Substantia nigra (tissue), 51 donors: ENCODE measurements at places on chromosomes 5 and 9.

GRCh38 chr9:135339378-135339973 is 140.1 kb upstream of the PPP1R26 start:
- no peak for DNase-seq

DNA sequence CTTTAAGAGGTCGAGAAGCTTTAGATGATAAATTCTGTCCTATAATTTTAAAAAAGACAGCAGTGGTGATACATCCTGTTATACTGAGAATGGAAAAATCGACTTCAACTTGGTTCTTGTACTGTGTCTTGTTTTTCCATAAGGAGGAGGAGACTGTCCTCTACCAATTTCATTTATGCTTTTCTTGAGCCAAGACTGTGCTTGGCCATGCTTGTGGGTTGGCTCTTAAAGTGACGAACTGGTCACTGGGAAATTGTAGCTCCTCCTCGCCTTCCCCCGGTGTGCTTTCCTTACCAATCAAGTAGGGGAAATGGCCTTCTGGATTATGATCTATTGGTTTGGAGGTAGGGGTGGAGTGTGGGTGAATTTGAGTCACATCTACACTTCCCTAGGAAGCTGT is 67.1 kb upstream of the HSPB3 start:
- DNase-seq = no peak

GRCh38 chr5:175447571-175447970 is 3.6 kb upstream of the DRD1 start:
- no peak for DNase-seq

GRCh38 chr5:1555011-1555807 is 31.4 kb upstream of the LPCAT1 start:
- no peak for DNase-seq

DNA sequence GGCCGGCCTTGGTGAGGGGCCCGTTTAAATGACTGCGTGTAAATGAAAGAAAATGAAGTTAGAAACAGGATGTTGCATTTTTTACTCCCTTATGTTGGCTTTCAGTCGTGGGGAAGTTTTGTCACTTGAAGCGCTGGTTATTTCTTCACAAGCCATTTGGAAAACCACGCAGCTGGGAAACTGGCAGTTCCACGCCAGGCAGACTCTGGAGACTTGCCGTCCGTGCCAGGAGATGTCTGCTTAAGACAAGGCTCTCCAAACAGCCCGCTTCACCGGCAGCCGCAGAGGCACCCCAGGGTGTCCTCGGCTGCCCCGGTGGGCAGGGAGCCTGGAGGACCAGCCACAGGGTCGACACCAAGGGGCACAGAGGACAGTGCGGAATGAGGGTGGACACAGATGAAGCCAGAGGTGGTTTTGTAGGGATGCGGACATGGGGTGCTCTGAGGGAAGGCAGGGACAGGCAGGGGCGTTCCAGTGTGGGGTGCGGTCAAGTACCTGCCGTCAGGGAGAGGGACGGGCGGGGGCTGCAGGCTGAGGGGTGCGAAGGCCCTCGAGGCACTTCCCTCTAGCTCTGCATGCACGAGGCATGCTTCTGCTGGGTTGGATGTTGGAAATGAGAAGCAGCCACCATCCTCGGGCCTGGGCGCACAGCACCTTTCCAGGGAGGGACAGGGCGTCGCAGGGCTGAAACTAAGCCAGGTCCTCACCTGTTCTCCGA is 11.1 kb upstream of the AJM1 start:
- no peak for DNase-seq

- DNase-seq = no peak
Observed at GRCh38 chr9:113597390-113598241, 134.1 kb downstream of the RGS3 start.
